CD4-positive, alpha-beta T cell treated with Interleukin-2 at 100 ng/mL for 4 hours (primary cell): ENCODE measurements at places on chromosomes 5 and 9.

DNA sequence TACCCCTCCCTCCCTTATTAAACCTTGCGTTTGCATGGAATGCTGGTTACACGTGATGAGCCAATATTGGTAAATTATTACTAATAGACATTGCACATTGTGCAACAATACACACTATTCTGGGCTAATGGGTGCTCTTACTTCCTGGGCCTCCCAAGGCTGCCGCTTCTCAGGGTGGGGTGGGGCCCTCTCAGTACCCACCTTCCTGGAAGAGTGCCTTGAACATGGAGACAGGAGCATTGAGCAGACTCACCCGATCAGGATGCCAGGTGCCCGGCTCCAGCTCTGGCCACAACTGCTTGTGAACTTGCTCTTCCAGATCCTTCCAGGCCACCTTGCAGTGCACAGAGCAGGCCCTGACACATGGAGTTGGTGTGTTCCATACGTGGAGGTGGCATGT, 24.7 kb upstream of the CEP72 start:
- DNase-seq, result no peak

GRCh38 chr5:115963566-115963965, 1.3 kb downstream of the LVRN start:
- DNase-seq, result no peak

- peak; percentile 23 for DNase-seq
Measured at GRCh38 chr9:108761655-108762347, 94.0 kb downstream of the ACTL7B start.

DNA sequence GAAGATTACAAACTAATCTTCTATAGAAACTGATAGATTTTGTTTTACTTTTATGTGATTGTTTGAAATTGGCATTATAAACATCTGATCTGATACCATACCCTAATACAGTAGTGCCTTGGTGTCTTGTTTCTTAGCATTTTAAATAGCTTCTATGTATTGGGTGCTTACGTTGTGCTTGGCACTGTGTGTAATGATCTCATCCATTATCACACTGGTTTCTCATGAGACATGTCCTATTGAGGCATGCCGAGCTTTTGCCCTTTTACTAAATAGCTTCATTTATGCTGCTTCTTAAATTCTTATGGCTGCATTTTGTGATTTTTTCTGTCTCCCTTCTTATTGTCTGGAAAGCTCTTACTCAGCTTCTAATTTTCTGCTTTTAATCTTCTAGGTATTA, 48.2 kb upstream of the TLR4 start:
- DNase-seq, result no peak

GRCh38 chr9:126532951-126533925, 80.5 kb upstream of the LMX1B start:
- DNase-seq, result no peak

DNA sequence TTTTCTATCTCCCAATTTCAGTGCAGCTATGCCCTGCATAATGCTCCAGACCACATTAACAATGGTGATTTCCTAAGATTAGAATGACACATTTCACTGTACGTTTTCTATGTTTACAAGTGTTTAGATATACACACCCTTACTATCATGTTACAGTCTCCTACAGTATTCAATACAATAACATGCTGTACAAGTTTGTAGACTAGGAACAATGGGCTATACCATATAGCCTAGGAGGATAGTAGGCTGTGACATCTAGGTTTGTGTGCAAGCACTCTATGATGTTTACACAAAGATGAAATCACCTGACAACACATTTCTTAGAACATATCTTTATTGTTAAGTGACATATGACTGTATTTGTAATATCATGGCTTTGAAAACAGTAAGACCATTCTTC, 1435.6 kb upstream of the NUDT12 start:
- no peak for DNase-seq

GRCh38 chr9:91586282-91586681, 162.7 kb upstream of the NFIL3 start:
- DNase-seq, result no peak

- no peak for DNase-seq
Measured at GRCh38 chr5:140023611-140024191, 19.4 kb downstream of the NRG2 start.

DNA sequence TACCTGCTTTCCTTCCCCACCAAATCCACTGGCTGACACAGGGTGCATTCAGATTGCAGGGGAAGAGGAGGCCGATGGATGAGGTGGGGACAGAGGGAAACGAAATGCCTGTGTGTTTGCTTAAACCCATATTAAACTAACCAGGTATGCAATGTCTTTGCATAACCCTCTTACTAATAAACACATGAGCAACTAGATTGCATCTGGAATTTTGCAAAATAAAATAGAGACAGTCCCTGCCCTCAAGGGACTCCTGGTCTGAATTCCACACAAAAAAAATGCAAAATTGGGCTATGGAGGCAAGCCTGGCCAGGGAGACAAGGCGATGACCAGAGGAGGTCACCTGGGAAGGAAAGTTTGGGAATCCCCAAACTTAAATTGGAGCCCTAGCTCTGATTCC, 202.9 kb downstream of the ACTL7B start:
- DNase-seq, result no peak

DNA sequence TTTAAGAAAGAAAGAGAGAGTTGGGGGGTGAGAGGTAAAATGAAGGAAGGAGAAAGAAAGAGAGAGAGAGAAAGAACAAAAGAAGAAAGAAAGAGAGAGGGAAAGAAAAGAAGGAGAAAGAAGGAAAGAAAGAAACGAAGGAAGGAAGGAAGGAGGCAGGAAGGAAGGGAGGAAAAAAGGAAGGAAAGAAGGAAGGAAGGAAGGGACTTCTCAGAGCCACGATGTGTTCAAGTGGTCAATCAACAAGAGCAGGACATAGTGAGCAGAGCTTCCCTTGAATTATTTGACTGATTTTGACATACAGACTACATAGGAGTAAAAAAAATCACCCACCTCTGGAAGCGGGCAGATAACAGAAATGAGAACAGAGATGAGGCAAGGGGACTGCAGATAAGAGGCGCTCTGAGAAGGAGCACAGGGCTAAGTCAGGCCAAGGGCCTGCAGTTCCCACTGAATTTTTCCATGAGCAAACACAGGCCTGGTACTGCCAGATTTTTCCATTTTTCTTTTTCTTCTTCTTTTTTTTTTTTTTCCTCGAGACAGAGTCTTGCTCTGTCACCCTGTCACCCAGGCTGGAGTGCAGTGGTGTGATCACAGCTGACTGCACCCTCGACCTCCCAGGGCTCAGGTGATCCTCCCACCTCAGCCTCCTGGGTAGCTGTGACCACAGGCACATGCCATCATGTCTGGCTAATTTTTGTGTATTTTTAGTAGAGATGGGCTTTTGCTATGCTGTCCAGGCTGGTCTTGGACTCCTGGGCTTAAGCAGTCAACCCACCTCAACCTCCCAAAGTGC, 77.7 kb upstream of the IL17B start:
- no peak for DNase-seq

- no peak for DNase-seq
Measured at GRCh38 chr5:149011084-149011483, 51.8 kb downstream of the SH3TC2 start.

- no peak for DNase-seq
Measured at GRCh38 chr9:135014311-135015010, 73.0 kb upstream of the OLFM1 start.

- DNase-seq, result no peak
Measured at GRCh38 chr9:133855802-133856521, 117.8 kb upstream of the SARDH start.

- no peak for DNase-seq
Measured at GRCh38 chr5:96049398-96050272, 88.0 kb upstream of the ELL2 start.

GRCh38 chr5:4511996-4512656, 628.0 kb upstream of the ADAMTS16 start:
- no peak for DNase-seq

DNA sequence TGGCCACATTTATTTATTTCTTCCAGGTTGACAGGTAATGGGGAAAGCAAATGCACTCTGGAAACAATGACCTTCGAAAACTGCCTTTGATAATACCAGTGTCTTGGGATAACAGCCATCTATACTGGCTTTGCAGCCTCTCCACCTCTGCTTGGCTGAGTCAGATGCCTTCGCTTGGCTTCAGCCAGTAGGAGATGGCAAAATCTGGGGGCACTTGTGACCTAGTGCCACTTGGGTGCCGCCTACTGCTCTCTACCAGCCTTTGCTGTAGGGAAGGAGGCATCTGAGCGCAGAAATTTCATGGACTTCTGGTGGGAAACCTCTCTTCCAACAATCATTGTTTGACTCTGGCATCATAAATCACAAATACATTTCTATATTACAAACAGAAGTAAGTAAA, 21.8 kb downstream of the FYB1 start:
- DNase-seq, result peak; percentile 77

GRCh38 chr5:66807743-66808142, 211.6 kb downstream of the MAST4 start:
- DNase-seq, result no peak

DNA sequence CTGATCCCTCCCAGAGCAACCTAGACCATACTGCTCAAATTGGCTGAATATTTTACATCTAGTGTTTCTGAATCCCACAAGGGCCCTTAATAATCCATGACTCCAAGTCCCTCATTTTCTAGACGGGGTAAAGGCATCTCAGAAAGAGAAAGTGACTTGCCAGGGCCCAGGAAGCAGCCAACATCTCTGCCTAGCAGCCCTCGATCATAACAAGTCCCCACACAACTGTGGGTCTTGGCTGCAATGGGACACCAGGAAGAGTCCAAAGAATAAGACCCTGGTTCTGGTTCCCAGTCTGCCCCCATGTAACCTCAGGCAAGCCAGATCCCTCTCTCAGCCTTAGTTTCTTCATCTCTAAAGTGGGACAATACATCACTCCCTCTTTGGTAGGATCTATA, 6.3 kb downstream of the ANXA6 start:
- DNase-seq, result no peak

DNA sequence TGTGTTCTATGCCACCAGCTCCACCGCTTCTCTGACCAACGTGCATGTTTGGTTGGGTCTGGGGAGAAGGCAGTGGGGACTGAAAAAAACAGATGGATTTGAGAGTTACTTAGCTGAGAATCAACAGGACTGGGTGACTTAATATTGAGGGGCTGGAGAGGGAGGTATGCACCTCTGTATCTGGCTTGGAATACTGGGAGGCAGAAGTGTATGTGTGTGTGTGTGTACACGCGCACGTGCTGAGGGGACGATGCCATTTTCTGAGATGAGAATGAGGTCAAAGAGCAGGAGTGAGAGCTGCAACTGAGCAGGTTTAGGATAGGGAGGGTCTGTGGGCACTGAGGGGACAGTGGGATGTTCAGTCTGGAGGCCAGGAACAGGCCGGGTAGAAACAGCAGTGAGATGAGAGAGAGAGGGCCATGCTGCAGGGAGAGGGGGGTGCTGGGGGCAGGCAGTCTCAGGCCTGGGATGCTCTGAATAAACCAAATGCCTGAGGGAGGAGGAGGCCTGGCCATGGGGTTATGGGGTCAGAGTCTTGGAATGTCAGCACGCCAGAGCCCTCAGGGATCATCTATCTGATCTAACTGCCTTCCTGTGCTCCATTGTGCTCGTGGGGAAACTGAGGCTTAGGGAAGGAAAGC, 14.0 kb downstream of the PDGFRB start:
- DNase-seq, result no peak

- no peak for DNase-seq
Measured at GRCh38 chr9:79135681-79136415, 435.9 kb upstream of the TLE4 start.

GRCh38 chr5:58182287-58182841, 277.5 kb downstream of the PLK2 start:
- no peak for DNase-seq

DNA sequence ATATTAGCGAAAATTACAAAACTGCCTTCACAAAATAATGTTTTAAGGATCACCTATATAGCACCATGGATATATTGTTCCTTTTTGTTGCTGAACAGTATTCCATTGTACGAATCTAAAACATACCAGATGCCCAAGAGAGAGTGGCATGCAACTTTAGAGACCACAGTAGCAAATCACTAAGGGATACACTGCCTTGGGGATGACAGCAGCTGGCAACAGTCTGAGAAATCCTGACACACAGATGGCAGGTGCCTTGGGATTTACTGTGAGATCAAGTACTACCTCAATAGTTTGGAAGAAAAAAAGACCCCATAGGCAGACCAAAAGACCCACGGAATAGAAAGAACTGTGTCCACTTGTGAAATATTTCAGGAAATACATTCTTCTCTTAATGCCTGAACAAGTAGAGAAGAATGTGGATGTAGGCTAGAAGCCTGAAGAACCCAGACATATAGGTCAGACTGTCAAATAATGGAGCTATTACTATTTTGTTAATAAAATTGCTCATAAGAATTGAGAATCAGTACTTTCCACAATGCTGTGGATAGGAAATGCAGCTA, 53.4 kb downstream of the PLPP1 start:
- DNase-seq, result no peak

DNA sequence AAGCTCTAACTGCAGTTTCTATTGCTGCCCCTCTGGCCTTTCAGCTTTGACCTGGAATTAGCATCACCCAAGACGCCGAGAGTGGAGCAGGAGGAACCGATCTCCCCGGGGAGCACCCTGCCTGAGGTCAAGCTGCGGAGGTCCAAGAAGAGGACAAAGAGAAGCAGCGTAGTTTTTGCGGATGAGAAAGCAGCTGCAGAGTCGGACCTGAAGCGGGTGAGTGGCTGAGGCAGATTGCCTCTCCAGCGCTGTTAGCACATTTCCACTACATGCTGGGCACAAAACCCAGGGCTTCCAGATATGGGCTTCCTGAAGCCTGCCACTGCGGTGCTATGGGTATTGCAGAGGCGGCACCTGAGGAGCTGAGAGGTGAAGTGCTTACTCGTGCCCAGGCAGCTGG, 26.8 kb upstream of the FOXI1 start:
- no peak for DNase-seq

- DNase-seq, result no peak
Measured at GRCh38 chr5:178644826-178645545, 18.1 kb upstream of the CLK4 start.

DNA sequence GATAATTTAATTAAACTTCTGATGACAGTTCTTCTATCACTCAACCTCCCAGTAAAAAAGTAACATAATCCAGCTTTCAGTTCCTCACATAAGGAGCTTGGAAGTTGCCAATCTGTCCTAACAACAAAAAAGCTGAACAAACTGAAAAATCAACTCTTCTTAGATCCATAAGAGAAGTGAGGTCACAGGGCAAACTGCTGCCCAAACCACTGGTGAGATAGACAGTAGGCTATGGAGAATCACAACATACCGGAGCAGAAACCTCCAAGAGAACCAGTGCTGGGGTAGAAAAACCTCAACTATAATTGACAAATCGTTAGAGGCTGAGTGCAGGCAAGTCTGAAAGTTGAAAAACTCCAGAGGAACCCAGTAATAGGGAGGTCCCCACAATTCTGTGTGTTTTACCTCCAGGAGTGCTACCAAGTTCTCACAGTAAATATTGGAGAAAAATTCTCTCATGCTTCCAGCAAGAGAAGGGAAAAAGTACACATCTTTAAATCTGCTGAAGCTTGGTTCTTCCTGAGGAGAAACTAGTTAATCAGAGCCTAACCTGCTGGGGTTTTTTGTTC, 300.0 kb downstream of the PDE4D start:
- no peak for DNase-seq

DNA sequence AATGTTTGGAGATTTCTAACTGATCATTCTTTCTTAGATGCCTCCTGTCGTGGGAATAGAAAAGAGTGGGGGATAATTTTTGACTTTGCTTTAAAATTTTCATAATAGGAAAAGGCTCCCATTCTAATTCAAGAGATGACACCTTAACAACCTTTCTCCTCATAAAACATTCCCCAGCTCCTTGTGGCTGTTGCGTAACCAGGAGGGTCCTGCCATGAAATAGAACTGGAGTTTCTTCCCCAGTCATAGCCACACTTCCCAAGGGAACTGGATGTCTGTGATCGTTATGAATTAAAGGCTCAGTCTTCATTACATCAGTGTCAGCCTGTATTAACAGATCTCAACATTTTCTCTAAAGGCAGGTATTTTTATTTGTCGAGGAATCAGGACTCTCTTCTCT, 119.9 kb upstream of the DAP start:
- no peak for DNase-seq
